GOT3 (cell line): ENCODE measurements at places on chromosomes 5 and 9.

DNA sequence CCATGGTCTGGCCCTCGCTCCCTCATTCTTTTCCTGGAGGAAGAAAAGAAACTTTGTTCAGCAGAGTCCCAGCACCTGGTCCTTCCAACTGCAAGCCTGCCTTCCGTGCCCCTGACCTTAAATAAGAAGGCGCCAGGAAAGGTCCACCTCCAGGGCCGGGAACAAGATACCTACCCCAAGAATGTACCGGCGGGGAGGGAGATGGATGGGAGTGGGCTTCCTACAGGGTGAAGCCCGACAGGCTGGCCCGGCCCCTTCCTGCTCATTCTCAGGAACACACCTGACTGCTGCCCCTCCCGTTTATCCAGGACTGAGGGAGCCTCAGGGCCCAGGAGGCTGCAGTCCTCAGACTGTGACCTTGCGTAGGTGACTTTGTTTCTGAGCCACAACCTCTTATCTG is 27.3 kb upstream of the GFPT2 start:
- no peak for DNase-seq

DNA sequence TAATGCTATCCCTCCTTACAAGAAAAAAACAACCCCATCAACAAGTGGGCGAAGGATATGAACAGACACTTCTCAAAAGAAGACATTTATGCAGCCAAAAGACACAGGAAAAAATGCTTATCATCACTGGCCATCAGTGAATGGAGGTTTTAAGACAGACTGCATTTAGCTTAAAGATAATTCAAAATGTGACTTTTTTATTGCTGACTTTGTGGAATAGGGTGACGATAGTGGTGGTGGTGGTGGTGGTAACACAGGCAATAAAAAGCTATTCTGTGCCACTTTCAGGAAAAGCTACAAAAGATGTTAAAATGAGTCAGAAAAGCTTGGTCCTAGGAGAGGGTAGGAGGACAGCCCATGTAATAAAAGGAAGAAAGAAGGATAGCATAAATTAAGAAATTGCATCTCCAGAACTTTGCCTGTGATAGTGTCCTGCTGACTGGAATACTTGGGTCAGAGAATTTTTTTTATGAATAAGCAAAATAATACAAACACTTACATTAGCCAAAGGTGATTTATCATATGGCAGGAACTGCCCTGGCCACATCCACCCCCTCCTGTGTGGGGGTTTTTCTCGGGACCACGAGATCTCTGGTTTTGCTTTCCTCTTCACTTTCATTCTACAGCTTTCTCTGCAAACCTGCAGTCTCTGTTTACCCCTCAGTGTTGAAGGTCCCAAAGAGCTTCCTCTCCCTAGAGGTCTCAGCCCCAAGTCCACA is 186.7 kb downstream of the DRD1 start:
- DNase-seq: no peak

- DNase-seq: no peak
These were observed 15.4 kb upstream of the C5orf47 start for GRCh38 chr5:173973616-173973969.

GRCh38 chr5:145316282-145316681 is 518.9 kb downstream of the PRELID2 start:
- DNase-seq: no peak

DNA sequence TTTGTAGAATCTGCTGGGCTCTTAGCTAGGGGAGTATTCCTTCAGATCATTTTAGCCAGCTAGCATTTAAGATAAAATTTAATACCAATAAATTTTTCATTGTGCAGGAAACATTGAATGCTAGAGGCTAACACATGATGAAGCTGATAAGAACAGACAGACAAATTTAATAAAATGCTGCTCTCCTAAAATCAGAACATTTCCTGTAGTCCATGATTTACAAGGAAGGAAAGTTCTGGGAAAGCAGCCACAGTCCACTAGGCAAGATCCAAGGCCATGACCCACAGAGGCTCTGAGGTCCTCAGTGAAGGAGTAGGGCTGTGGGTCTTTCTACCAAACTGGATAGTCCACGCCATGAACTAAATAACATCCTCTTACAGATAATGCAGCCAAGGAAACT is 253.0 kb downstream of the ICE1 start:
- no peak for DNase-seq
